ENCODE measurements at places on chromosomes 11 and 22. TPM values are rescaled to one million over a fixed set of nuclear protein-coding genes. Genes with fewer than 3 reads are reported as not detected.

OR52H1 gene
- 0.26 TPM for total RNA-seq

CASP1 gene
- not detected for total RNA-seq

UBQLNL gene
- 0.79 TPM for total RNA-seq

CYTH4 gene
- not detected for total RNA-seq

DEFB131B gene
- not detected for total RNA-seq

POU2AF2 gene
- not detected for total RNA-seq

CRYBB2 gene
- total RNA-seq, result 0.81 TPM

KIRREL3 gene
- total RNA-seq, result 0.26 TPM

GRCh38 chr11:117188620-117189081 lies 10.1 kb downstream of the SIDT2 start:
- no peaks in the 10 kb centered on the region for H3K27me3 ChIP-seq
- H3K4me3 ChIP-seq, result no peak overlapping the region
- H3K36me3 ChIP-seq, result peaks cover 10% of the 10 kb centered on the region
- DNase-seq, result no peak
- peaks cover 14% of the 10 kb centered on the region for H3K4me1 ChIP-seq

GRCh38 chr22:35313311-35314121 lies 13.8 kb downstream of the TOM1 start:
- H3K4me1 ChIP-seq, result peaks cover 35% of the 10 kb centered on the region
- no peak for DNase-seq
- H3K27ac ChIP-seq, result no peak overlapping the region
- no peaks in the 10 kb centered on the region for H3K36me3 ChIP-seq
- no peak overlapping the region for H3K4me3 ChIP-seq

DNA sequence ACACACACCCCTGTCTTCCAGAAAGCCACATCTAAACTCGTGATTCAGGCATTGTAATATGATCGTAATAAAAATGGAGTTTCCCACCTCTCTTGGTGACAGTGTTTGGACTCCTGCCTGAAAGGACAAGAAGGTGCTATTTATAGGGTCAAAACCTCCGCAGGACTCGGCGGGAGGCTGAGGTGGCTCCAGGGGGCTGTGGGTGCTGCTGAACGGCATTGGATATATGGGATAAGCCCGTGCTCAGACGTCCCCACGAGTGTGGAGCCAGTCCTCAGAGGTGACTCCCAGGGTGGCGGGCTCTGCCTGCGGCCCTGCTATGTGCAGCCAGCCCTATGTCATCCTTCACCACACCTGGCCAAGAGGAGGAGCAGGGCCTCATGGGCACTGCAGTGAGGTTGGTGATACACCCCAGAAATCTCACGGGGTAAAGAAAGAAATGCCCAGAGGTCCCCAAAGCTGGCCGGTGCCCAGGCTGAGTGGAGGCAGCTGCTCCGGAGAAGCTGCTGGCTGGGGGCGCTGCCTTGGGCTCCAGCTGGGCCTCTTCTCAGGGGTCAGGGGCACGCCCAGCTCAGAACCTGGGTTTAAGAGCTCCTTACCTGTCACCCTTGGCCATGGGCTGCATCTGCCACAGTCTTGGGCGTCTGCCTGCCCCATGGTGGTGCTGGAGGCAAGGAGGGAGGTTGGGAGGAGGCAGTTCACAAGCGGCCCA lies 5.1 kb upstream of the OSBPL5 start:
- H3K4me3 ChIP-seq, result no peak overlapping the region
- H3K4me1 ChIP-seq, result peaks cover 1% of the 10 kb centered on the region
- peaks cover 64% of the 10 kb centered on the region for H3K27me3 ChIP-seq
- DNase-seq, result no peak

- DNase-seq, result no peak
- no peak overlapping the region for H3K27ac ChIP-seq
- no peak overlapping the region for H3K4me3 ChIP-seq
- H3K27me3 ChIP-seq, result no peaks in the 10 kb centered on the region
Measured at GRCh38 chr11:28903716-28904115, 795.5 kb downstream of the METTL15 start.

GRCh38 chr11:82250047-82250446 lies 483.6 kb downstream of the FAM181B start:
- DNase-seq, result no peak
- no peak overlapping the region for H3K4me3 ChIP-seq
- peaks cover 5% of the 10 kb centered on the region for H3K4me1 ChIP-seq
- H3K36me3 ChIP-seq, result no peaks in the 10 kb centered on the region
- no peaks in the 10 kb centered on the region for H3K27me3 ChIP-seq

GRCh38 chr22:36510966-36511881 lies 4.4 kb upstream of the FOXRED2 start:
- H3K4me1 ChIP-seq, result no peaks in the 10 kb centered on the region
- peaks cover 36% of the 10 kb centered on the region for H3K36me3 ChIP-seq
- no peak overlapping the region for H3K27ac ChIP-seq
- H3K4me3 ChIP-seq, result no peak overlapping the region
- no peaks in the 10 kb centered on the region for H3K27me3 ChIP-seq

DNA sequence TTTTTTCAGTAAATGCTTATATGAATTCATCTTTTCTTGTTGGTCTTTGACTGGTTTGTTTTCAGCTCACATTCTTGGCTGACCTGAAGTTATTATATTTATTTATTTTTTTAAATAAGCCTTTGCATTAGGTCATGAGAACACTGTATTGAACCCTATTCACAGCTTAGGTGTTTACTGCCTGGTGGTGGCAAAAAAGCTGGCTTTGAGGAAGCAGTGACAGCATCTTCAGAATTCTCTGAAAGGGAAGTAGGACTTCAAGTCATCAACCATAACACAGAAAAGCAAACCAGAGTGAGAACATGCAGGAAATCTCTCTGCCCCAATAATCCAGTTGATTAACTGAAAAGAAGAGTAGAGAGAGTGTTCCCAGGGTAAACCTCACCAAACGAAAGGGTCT lies 30.3 kb upstream of the MMP13 start:
- no peaks in the 10 kb centered on the region for H3K36me3 ChIP-seq
- peaks cover 6% of the 10 kb centered on the region for H3K27me3 ChIP-seq
- no peak for DNase-seq
- H3K4me1 ChIP-seq, result peaks cover 5% of the 10 kb centered on the region
- no peak overlapping the region for H3K27ac ChIP-seq

GRCh38 chr11:34251589-34251980 lies 106.2 kb downstream of the ABTB2 start:
- H3K27me3 ChIP-seq, result no peaks in the 10 kb centered on the region
- H3K27ac ChIP-seq, result no peak overlapping the region
- H3K36me3 ChIP-seq, result no peaks in the 10 kb centered on the region
- peaks cover 39% of the 10 kb centered on the region for H3K4me1 ChIP-seq
- no peak for DNase-seq
- H3K4me3 ChIP-seq, result no peak overlapping the region

DNA sequence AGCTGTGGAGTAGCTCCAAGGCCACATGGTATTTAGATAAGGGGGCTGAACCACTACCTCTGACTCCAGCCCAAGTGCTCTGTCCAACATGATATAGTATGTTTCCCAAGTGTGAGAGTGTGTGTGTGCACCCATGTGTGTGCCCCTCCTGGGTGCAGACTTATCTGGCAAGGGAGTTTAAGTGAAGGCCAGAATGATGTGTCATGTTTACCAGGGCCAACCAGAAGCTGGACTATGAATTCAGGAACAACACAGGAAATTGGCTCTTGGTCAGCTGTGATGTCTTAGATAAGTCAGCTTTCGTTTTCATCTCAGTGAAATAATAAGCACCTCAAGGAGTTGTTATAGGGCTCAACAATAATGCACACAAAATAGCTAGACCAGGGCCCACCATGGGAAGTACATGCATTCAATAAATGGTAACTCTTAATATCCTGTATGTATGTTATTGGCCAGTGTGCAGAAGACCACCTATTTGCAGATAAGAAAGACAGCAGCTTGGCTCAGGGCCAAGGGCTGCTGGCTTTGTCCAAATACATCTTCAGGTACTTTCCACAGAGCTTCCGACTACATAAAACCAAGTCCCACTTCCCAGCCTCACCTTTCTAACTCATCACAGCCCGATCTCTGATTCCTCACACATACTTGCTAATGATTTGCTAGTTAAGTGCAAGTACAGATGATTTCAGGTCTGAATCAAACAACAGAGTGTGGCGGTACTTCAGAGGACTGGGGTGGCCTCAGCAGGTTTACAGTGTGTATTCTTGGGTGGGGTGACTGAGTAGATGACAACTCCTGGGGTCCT lies 120.9 kb downstream of the ME3 start:
- H3K36me3 ChIP-seq, result no peaks in the 10 kb centered on the region
- H3K27me3 ChIP-seq, result peaks cover 20% of the 10 kb centered on the region
- H3K4me3 ChIP-seq, result no peak overlapping the region

DNA sequence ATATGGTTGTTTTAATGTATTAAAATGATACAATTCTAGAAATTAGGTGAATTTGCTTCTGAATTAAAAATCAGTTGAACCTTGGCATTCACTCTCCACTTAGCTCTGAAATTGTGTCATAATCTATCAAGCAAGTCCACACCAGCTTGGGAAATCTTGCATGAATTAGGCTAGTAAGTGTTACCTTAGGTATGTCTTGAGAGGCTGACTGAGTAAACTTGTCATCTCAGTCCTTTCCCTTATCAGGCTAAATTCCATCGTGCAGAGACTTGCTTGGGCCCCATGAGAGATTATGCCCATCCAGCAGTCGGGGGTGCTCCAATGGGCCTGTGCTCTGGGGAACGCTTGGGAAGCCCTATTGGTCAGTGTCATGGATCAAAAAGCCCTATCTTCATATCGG lies 33.9 kb upstream of the ST14 start:
- no peak overlapping the region for H3K27ac ChIP-seq
- no peak overlapping the region for H3K4me3 ChIP-seq
- DNase-seq, result no peak
- H3K4me1 ChIP-seq, result peaks cover 2% of the 10 kb centered on the region
- no peaks in the 10 kb centered on the region for H3K27me3 ChIP-seq

- DNase-seq, result no peak
- peaks cover 22% of the 10 kb centered on the region for H3K4me1 ChIP-seq
- H3K27ac ChIP-seq, result no peak overlapping the region
- no peak overlapping the region for H3K4me3 ChIP-seq
- no peaks in the 10 kb centered on the region for H3K27me3 ChIP-seq
Measured at GRCh38 chr11:61926235-61926634, 8.9 kb upstream of the RAB3IL1 start.

DNA sequence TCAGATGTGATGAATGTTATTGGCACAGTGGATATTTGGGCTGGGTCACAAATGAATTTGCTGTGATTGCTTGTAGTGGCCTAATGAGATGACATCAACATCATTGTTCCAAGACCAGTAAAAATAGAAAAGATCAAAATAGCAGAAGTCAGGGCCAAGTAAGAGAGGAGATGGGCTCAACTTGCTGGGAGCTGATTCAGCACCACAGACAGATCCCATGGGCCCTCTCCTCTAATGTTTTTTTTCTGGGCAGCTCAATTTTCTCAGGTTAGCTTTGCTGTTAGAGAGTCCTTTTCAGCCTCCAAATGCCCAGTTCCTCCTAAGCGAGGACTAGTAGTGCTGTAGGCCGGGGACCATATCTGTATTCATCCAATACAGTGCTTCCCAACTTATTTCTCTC lies 86.0 kb upstream of the IZUMO1R start:
- no peak overlapping the region for H3K27ac ChIP-seq
- no peak for DNase-seq
- no peaks in the 10 kb centered on the region for H3K27me3 ChIP-seq
- no peaks in the 10 kb centered on the region for H3K36me3 ChIP-seq
- H3K4me1 ChIP-seq, result no peaks in the 10 kb centered on the region

DNA sequence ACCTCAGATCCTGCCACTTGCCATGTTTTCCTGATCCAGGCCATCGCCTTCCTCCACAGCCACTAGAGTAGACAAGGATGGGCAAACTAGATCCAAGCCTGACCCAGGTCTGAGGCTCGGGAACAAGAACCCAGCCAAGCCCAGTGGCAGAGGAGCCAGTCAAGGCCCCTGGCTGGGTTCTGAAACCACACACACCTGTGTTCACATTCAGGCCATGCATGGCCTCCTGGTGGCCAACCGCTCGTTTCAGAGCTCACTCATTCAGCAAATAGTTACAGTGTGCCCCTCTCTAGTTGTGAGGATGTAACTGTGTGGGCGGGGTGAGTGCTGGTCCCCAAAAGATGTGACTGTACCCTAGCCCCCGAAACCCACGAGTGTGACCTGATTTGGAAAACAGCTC lies 337.6 kb downstream of the CTTN start:
- H3K36me3 ChIP-seq, result no peaks in the 10 kb centered on the region
- no peak overlapping the region for H3K27ac ChIP-seq
- H3K4me3 ChIP-seq, result no peak overlapping the region

- H3K4me1 ChIP-seq, result peaks cover 13% of the 10 kb centered on the region
- H3K27ac ChIP-seq, result no peak overlapping the region
- no peak for DNase-seq
- no peaks in the 10 kb centered on the region for H3K36me3 ChIP-seq
Measured at GRCh38 chr22:27240298-27241075, 561.1 kb downstream of the MN1 start.

- DNase-seq, result no peak
- H3K27ac ChIP-seq, result peak overlapping the region; percentile 87
- H3K4me3 ChIP-seq, result no peak overlapping the region
- H3K36me3 ChIP-seq, result peaks cover 26% of the 10 kb centered on the region
Measured at GRCh38 chr11:121067962-121068647, 32.9 kb upstream of the TECTA start.

GRCh38 chr11:132134322-132134721 lies 763.9 kb downstream of the NTM start:
- DNase-seq, result no peak
- peaks cover 45% of the 10 kb centered on the region for H3K27me3 ChIP-seq
- no peaks in the 10 kb centered on the region for H3K36me3 ChIP-seq
- H3K27ac ChIP-seq, result no peak overlapping the region
- no peaks in the 10 kb centered on the region for H3K4me1 ChIP-seq
- no peak overlapping the region for H3K4me3 ChIP-seq

DNA sequence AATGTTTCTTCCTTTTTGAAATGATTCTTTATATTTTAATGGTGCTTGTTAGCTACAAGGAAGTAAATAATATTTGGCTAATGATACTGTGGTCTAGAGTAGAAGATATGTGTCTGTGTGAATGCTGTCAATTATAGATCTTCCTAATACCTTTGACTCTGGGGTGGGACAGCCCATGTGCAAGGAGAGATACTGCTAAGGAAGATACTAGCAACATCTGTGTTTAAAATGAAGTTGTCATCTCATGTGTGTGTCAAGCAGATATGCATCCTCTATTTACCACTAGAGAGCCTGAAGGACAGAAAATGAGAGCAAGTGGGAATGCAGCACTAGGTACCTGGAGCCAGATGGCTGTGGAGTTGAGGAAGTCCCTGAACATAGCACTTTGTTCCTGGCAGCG lies 34.1 kb downstream of the PPME1 start:
- no peaks in the 10 kb centered on the region for H3K27me3 ChIP-seq
- no peaks in the 10 kb centered on the region for H3K4me1 ChIP-seq
- DNase-seq, result no peak
- no peak overlapping the region for H3K27ac ChIP-seq
- H3K4me3 ChIP-seq, result no peak overlapping the region

GRCh38 chr11:27355575-27356104 lies 7.4 kb downstream of the CCDC34 start:
- no peak overlapping the region for H3K4me3 ChIP-seq
- no peak overlapping the region for H3K27ac ChIP-seq
- H3K36me3 ChIP-seq, result peaks cover 12% of the 10 kb centered on the region
- H3K27me3 ChIP-seq, result no peaks in the 10 kb centered on the region
- no peak for DNase-seq
- H3K4me1 ChIP-seq, result peaks cover 18% of the 10 kb centered on the region

DNA sequence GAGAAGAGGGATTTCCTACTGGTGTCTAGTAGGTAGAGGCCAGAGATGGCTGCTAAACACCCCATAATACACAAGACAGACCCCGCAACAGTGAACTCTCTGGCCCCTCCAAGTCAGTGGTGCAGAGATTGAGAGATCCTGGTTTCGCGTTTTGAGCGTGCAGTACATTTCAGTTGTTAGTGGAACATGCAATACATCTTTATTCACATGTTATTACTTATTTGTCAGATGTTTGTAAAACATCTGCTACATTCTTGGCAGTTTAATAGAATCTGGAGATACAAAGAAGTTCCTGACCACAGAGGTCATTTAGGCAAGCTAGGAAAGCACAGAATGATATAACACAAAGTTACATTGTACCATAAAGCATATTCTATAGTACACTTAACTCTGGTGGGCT lies 41.5 kb downstream of the ST3GAL4 start:
- no peak overlapping the region for H3K4me3 ChIP-seq
- no peak overlapping the region for H3K27ac ChIP-seq
- no peaks in the 10 kb centered on the region for H3K36me3 ChIP-seq
- H3K4me1 ChIP-seq, result no peaks in the 10 kb centered on the region
